Neural cell (in vitro differentiated cells): ENCODE measurements at places on chromosomes 1 and 21. TPM values are rescaled to one million over a fixed set of nuclear protein-coding genes. Genes with fewer than 3 reads are reported as not detected.

WDR64 gene
- 0.21 TPM in 1 of 2 replicates, not detected in the other for polyA plus RNA-seq

FAM43B gene
- polyA plus RNA-seq: 0.52 and 1.3 TPM in 2 replicates

PDPN gene
- polyA plus RNA-seq: 0.16 and 0.63 TPM in 2 replicates

ERO1B gene
- 2.7 and 3.9 TPM in 2 replicates for polyA plus RNA-seq

HSPA13 gene
- 137 and 165 TPM in 2 replicates for polyA plus RNA-seq

SPSB1 gene
- 1.4 TPM in 2 replicates for polyA plus RNA-seq

NSL1 gene
- polyA plus RNA-seq: 34.0 and 40.4 TPM in 2 replicates

OR14K1 gene
- polyA plus RNA-seq: not detected in 2 replicates

ADORA3 gene
- polyA plus RNA-seq: not detected in 2 replicates

PTGFRN gene
- 20.1 and 25.0 TPM in 2 replicates for polyA plus RNA-seq

FAM151A gene
- polyA plus RNA-seq: not detected in 2 replicates

RGS18 gene
- polyA plus RNA-seq: not detected in 2 replicates

PROK1 gene
- 0.54 and 1.5 TPM in 2 replicates for polyA plus RNA-seq

FAM177B gene
- polyA plus RNA-seq: not detected in 2 replicates

SPRR1B gene
- polyA plus RNA-seq: not detected in 2 replicates

KIF14 gene
- polyA plus RNA-seq: 0.46 and 0.69 TPM in 2 replicates

NCF2 gene
- not detected in 2 replicates for polyA plus RNA-seq

RIT1 gene
- 78.1 and 83.5 TPM in 2 replicates for polyA plus RNA-seq

C1QB gene
- not detected in 2 replicates for polyA plus RNA-seq

ANGPTL3 gene
- polyA plus RNA-seq: not detected in 2 replicates

ASAP3 gene
- 14.7 and 24.9 TPM in 2 replicates for polyA plus RNA-seq

SHE gene
- polyA plus RNA-seq: 0.04 TPM in 1 of 2 replicates, not detected in the other

TSPAN1 gene
- polyA plus RNA-seq: 0.62 and 0.96 TPM in 2 replicates

TPTE gene
- polyA plus RNA-seq: 0.24 TPM in 1 of 2 replicates, not detected in the other

TPM3 gene
- polyA plus RNA-seq: 339 and 356 TPM in 2 replicates

BRINP3 gene
- polyA plus RNA-seq: 3.7 and 7.7 TPM in 2 replicates

LDLRAD1 gene
- not detected in 2 replicates for polyA plus RNA-seq

CCSAP gene
- polyA plus RNA-seq: 55.6 and 66.7 TPM in 2 replicates

GORAB gene
- polyA plus RNA-seq: 17.8 and 18.9 TPM in 2 replicates

CCDC24 gene
- 16.3 and 16.5 TPM in 2 replicates for polyA plus RNA-seq

PTGS2 gene
- 0.12 and 0.25 TPM in 2 replicates for polyA plus RNA-seq

PHLDA3 gene
- 28.1 and 35.1 TPM in 2 replicates for polyA plus RNA-seq

GJA4 gene
- polyA plus RNA-seq: not detected in 2 replicates

NT5C1A gene
- not detected in 2 replicates for polyA plus RNA-seq

GCLM gene
- 3.7 and 4.9 TPM in 2 replicates for polyA plus RNA-seq
